ENCODE measurements at places on chromosomes 16 and 17.

DNA sequence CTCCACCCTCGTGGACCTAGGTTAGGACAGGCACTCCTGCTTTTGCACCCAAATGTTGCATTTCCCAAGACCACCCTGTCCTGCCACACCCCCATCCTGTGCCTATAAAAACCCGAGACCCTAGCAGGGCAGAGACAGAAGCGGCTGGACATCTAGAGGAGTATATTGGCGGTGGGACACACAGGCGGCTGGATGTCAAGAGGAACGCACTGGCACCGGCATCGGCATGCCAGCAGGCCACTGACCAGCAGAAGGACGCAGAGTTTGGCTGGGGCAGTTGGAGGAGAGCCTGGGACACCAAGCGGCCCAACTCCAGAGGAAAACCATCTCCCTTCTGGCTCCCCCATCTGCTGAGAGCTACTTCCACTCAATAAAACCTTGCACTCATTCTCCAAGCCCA is 14.7 kb upstream of the WFIKKN2 start:
- DNase-seq = no peak

GRCh38 chr16:78607465-78607864 is 508.0 kb downstream of the WWOX start:
- DNase-seq = no peak

DNA sequence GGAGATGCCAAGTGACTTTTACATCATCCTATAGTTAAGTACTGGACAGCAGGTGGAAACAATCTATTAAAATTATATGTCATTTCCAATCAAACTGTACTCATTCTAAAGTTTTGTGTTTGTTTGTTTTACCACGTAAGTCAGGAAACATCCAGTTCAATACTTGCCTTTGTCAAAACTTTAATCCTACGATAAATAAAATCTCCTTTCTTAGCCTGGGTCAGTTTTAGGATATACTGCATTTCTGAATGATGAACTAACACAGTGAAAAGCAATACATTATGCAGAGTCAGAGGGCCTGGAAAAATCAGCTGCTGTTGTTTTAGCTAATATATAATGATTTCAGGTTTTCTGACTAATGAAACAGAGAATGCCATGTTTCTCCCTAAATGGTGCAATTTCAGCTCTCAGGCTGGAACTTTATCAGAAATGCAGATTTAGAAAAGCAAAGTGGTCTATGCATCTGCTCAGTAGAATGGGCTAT is 756.4 kb downstream of the CDH11 start:
- DNase-seq = no peak

DNA sequence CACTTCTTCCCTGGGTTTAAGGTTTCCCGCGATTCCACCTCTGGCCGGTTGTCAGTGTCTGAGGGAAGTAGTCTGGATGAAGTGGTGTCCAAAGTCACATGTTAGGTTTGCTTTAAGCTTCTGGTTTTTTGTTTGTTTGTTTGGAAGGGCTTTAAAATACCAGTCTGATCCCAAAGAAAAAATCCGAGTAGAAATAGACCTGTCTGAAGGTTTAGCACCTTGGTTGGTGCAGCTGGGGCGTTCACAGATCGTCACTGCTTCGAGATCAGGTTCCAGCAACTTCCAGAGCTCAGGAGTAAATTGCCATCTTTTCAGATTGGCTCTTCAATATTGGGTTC is 567 bp downstream of the TMEM97 start:
- DNase-seq = no peak

DNA sequence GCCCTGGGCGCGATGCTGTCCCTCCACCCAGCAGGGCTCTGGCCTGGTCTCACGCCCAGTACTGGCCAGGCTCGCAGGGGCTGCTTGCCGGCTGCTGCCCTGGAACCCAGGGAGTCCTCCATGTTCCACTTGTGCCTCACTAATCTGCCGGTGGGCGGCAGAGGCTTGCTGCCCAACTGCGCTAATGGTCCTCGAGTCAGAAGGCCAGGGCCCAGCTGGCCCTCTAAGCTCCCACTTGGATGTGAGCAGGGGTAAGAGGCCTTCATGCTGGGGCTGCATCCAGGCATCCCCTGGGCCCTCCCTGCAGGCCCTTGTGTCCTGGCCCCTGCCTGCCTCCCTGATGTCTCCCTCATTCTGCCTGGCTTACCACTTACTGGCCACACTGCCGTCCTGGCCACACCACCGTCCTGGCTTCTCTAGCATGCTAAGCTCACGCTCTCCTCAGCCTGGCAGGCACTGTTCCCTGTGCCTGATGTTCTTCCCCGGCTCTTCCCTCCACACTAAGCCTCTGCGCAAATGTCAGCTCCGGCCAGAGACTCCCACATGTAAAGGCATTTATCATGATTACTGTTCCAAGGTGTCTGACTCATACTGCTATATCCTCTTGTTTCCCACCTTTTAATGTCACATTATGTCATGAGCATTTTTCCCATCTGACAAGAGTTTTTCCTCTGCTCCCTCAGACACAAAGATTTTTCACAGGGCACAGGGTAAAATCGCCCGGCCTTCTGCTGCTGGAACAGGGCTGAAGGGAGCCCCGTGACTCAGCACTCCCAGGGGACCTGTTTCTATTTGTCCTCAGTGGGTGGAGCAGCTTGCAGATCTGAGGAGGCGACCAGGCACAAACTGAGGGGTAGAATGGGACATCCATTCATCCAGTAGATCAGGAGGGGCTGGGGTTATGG is 15.9 kb downstream of the B9D1 start:
- DNase-seq = no peak

GRCh38 chr17:65670667-65671371 is 109.4 kb upstream of the AXIN2 start:
- DNase-seq = no peak

- DNase-seq = no peak
These were observed 393.4 kb downstream of the HAPSTR1 start for GRCh38 chr16:9484881-9485280.

GRCh38 chr17:74552037-74552436 is 6.1 kb upstream of the CD300C start:
- DNase-seq = no peak

DNA sequence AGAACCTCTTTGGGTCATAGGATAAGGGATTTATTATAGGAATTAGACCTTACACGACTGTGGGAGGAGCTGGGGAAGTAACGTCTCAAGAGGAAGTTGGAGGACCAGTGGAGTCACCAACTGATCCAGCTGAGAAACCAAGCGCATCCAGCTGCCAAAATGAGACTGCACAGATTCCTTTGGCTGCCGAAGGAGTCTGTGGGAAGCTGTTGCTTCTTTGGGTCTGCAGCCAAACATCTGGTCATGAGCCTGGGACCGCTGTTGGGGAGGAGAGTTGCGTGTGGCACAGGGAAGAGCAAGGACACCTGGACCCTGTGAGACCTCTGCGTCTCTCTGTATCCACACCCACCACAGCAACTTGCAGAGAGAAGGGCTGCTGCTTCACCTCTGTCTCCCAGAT is 2.4 kb upstream of the NACA2 start:
- DNase-seq = no peak

GRCh38 chr16:23296994-23297393 is 5.1 kb upstream of the SCNN1B start:
- DNase-seq = no peak

GRCh38 chr17:4134721-4135120 is 8.1 kb downstream of the ZZEF1 start:
- DNase-seq = no peak

- no peak for DNase-seq
These were observed 8.9 kb downstream of the MPP2 start for GRCh38 chr17:43898446-43898845.

DNA sequence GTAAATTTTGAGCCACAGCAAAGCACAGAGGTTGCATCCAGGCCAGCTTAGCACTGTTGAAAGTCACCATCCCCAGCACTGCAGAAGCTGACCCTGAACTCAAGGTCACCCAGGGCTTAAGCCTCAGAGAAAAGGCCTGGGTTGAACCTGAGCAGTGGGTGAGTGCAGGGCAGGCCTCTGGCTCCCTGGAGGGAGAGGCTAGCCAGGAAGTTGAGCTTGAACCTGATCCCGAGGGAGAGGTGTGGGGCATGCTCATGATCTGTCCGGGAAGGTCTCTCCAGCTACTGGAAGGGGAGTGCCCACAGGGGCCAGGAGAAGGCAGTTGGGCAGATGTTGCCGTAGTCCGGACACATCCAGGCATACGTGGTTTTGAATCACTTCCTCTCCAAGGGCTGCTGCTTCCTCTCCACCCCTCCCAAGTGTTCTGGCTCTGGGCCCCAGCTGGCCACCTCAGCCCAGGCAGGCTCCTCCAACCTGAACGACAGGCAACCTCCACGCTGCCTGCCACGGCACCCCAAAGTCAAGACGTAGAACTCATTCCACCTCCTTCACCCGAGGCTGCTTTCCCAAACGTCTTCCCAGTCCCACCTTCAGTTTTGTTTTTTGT is 18.4 kb downstream of the CARHSP1 start:
- no peak for DNase-seq

GRCh38 chr17:75074532-75074931 is 13.2 kb upstream of the SLC16A5 start:
- DNase-seq = no peak

DNA sequence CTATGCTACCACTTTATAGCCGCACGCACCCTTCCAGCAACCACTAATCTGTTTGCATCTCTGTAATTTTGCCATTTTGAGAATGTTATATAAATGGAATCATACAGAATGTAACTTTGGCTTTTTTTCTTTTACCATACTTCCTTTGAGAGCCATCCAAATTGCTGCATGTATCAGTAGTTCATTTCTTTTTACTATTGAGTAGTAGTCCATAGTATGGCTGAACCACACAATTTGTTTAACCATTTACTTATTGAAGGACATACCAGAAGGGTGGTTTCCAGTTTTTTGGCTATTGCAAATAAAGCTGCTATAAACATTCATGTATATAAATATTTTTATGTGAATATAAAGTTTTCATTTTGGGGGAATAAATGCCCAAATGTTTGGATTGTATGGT is 8.8 kb downstream of the TENT4B start:
- DNase-seq = no peak
